ENCODE measurements at places on chromosomes 2 and 18.

GRCh38 chr2:196954001-196954400 is 27.5 kb upstream of the PGAP1 start:
- no peak for DNase-seq

DNA sequence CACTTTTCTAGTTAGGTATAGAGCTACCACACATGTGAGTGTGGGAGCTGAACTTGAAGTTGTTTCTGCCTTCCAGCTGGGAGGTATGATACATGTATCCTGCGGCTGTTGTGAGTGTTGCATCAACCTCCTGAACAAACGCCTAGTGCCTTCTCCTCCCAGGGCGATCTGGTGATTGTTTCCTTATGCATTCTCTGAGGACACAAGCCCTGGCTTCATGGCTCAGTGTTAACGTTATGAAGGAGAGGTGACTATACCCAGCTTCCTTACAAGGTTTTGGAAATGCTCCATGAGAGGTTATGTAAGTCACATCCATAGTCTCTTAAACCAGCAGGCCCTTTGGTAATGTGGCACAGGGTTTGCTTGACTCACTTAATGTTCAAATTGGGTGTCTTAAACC is 64.9 kb downstream of the SPRED2 start:
- DNase-seq = peak; percentile 78

GRCh38 chr18:76771192-76771799 is 51.1 kb upstream of the ZNF236 start:
- DNase-seq = no peak

GRCh38 chr18:58168993-58169392 is 125.0 kb downstream of the NEDD4L start:
- no peak for DNase-seq

DNA sequence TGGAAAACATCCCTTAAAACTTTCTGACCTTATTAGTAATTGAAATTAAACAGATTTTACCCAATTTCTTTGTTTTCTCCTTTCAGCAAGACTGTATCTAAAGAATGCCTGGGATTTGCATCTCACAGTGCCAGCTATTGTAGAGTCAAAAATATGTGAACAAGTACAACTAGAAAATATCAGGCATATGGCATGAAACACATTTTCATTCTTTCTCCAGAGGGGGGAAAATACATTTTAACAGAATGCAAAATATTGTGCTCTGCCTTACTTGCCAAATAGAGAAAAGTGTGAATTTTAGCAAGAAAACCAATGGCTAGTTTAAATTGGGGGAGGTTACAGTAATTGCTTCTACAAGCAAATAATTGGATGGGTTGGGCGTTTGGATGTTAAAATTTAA is 366.6 kb upstream of the FIGN start:
- DNase-seq = no peak

DNA sequence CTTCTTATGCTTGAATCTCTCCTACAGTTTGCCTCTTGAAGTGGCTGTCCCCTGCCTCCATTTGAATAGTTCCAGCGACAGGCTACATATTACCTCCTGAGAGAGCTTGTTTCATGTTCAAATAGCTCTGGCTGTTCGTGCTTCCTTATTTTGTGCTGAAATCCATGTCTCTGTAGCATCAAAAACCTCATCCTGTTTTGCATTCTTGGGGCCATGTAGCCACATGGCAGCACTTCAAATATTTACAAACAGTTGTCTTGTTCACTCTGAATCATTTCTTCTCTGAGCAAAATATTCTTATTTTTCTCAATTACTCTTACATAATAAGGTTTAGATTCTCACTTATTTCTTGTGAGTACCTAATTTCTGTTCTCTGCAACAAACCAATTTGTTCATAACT is 1243.1 kb upstream of the NXPH2 start:
- no peak for DNase-seq

- no peak for DNase-seq
Measured at GRCh38 chr18:44853430-44853829, 172.7 kb downstream of the SETBP1 start.

GRCh38 chr2:173766537-173767289 is 198.5 kb downstream of the SP3 start:
- DNase-seq = no peak

GRCh38 chr2:196249860-196250259 is 78.5 kb upstream of the STK17B start:
- peak; percentile 77 for DNase-seq

- no peak for DNase-seq
Measured at GRCh38 chr18:29488617-29489016, 1311.7 kb upstream of the CDH2 start.

DNA sequence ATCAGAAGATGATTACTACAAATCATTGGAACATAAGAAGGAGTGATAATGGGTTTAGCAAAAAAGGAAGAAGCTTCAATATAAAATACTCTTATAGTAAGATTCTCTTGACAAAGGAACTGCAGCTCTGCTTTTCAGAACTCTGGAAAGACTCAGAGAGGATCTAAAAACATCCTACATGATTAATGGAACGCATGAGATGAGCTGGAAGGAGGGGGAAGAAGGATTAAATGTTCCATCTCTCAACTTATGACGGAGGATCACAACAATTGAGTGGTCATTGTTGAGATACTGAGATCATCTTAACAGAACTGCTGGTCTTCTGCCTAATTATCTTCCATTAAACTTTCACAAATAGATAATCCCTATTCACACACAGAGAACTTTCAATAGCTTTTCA is 267.5 kb upstream of the SLC8A1 start:
- no peak for DNase-seq

DNA sequence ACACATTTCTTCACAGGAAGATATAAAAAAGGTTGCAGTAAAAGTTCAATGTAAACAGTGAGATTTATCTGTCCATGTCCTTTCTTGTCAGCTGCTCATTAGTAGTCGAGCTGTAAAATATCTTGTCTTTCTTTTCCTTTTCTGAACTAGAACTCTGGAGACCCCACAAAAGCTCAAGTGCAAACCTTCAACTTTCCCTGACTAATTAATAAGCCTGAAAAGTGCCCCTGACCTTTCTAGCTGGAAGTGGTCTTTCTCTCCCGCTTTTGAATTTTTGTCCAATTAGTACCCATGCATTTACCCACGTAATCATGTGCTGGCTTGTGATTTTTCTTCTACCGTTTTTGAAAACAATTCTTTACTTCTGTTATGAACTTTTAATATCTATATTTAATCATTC is 63.6 kb upstream of the EHBP1 start:
- DNase-seq = no peak

DNA sequence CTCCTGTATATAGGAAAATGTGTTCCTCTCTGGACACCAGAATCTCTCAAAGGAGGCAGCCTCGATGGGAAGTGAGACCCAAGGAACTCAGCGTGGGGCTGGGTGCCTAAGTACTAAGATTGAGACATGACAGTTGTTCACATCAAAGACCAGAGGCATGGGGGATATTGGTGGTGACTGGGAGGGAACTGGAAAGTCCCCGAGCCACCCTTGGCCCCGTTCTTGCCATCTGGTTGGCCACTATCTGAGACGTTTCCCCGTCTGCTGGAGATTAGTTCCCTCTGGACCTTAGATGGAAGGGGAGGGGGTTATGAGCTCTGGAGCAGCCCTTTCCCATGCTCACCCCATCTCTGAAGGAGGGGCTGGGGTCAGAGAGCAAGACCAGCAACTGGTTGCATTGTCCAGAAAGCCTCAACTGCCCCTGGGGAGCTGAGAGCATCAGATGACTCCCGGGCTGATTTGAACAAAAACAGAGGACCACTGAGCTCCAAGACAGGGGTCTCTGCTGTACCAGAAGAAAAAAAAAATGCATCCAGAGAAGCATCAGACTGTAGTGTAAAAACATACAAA is 11.8 kb downstream of the FBLN7 start:
- DNase-seq = no peak

GRCh38 chr2:24233321-24233720 is 58.5 kb downstream of the FAM228A start:
- DNase-seq = no peak

- peak; percentile 18 for DNase-seq
Measured at GRCh38 chr2:30252723-30253701, 21.7 kb downstream of the LBH start.

- DNase-seq = no peak
Measured at GRCh38 chr18:75111760-75112159, 97.2 kb downstream of the PTGR3 start.

DNA sequence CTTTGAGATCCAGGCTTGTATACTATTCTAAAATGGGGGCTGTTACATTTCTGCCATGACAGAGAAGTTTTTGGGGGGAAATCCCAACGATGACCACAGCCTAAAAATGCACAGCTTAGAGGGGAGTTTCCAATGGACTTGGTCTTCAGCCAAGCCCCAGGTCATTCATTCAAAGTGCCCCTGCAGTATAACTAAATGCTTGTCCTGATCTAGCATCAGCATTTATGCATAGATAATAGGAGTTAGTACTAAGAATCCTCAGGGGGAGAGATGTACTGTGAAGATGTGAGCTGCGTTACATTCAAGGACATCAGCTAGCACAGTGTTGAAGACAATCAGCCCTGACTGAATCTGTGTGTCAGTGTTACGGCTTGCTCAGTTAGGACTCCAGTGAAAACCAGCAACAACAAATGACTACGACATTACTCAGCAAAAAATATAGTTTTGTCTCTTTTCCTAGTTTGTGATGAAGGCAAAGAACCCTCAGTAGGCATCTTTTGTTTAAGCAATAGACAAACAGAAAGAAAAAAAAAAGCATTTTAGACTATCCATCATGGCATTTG is 160.9 kb downstream of the ZEB2 start:
- peak; percentile 88 for DNase-seq

DNA sequence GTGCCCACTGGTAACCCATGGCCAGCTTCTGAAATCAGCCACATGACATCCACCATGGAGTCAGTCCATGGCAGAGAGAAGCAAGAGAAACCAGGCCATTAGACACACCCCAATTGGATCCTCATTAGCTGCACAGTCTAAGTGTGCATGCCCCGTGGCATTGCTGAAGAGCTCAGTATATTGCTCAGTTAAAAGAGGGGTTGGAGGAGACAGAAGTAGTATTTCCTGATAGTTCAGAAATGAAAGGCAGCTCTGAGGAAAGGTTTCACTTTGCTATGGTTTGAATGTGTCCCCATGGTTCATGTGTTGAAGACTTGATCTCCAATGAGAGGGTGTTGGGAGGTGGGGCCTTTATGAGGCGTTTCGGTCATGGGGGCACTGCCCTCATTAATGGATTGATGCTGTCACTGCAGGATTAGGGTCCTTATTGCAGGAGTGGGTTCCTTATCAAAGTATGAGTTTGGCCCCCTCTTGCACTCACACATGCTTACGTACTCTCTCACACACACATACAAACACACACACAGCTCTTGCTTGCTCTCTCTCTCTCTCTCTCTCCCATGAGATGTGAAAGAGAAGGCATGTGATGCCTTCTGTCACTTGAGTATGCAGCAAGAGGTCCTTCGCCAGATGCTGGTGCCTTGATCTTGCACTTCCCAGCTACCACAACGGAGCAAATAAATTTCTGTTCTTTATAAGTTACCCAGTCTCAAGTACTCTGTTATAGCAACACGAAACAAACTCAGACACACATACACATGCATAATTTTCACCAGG is 58.0 kb downstream of the TMEM163 start:
- no peak for DNase-seq

DNA sequence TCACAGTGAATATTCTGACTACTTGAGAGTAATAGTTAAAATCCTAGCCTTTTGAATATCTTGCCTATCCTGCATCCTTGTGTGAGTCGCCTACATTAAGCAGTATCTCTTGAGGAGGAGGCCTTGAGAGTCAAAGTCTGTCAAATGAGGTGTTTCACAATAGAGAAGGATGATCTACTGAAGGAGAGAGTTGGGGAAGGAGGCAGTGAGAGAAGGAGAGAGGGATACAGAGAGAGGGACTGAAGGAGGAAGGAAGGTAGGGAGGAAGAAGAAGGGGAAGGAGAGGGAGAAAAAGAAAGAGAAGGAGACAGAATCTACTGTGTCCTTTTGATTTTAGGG is 123.6 kb upstream of the CYP26B1 start:
- DNase-seq = no peak

DNA sequence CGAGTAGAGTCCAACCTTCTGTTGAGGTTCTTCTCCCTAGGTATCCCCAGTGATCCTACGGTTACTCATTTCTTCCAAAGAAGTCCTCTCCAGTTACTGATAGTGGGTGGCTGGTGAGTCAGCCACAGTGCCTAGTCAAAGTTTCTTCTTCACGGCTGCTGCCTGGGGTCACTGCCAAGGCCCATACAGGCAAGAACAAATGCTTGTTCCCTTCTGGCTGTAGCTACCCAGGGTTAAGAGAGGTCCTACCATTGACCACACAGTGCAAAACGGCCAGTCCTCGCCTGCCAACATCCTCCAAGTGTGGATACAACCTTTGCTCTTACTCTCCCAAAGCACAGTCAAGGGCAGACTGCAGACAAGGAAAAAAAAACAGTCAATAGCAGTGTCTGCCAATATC is 2.9 kb upstream of the PTPN4 start:
- DNase-seq = peak; percentile 57

DNA sequence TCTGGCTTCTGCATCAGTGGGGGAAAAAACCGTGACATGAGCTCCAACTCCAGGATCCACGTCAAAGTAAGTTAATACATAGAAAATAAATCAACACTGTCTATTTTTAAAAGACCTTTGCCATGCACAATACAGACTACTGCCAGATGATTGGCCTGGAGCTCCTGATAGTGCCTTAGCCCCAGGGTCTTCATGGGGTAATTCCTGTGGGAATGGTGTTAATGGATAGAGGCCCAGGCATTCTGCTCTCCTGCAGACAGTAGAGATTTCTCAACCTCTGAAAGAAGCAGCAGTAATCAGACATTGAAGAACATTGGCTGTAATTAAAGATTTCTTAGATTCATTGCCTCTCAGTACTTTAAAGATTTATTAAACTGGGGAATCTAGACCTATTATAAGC is 4.3 kb upstream of the PLCL1 start:
- DNase-seq = no peak

- DNase-seq = no peak
Measured at GRCh38 chr2:184849516-184849915, 251.2 kb downstream of the ZNF804A start.

- DNase-seq = no peak
Measured at GRCh38 chr18:74271635-74272034, 20.1 kb downstream of the CYB5A start.

DNA sequence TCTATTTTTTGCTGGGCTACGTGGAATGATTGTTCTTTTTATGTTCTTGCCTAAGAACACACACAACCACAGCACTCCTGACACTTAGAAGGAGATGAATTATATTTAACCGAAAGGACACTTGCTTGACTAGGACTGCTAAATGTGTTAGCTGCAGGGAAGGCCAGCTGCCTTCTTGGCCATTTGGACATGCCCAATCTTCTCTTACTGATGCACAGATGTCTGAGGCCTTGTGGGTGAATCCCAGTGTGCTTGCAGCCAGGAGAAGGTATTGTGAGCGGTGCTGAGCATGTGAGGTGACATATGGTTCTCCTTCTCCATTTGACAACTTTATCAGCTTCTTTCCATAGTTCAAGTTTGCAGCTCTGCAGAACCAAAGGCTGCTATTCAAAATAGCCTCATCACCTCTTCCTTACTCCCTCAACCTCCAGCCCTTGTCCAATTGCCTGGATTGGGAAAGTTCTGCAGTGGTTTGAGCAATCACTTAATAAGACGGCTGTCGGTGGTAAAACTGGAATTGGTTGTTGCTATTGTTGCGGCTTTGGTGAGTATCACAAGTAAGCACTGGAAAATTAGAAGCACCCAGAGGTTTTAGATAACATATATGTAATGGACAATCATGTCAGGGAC is 1113.3 kb downstream of the TSN start:
- DNase-seq = no peak
